Stimulated activated CD8-positive, alpha-beta memory T cell treated with anti-CD3 and anti-CD28 coated beads, Interleukin-15, amount 100 ng/mL, for 1 hour (primary cell): ENCODE measurements at places on chromosomes 16 and 17.
A peak's percentile ranks its signal among the peaks of the same experiment; 100 is the strongest.

DNA sequence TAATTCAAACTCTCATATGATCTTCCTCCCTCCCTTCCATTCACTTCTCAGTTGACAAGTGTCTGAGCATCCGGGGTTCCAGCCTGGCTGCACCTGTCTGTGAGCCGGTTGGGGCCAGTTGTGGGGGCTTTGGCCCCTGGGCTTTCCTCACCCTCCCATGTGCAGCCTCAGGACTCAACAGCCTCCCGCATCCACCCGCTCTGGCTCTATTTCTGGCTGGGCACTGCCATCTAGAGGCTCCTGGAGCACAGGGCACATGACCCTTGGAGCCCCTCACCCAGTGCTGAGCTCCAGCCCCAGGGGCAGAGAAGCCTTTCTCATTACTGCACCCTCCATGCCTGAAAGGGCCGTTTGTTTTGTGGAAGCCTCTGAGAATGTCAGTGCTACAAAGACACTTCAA lies 43.3 kb downstream of the HAPSTR1 start:
- DNase-seq = peak; percentile 34

- DNase-seq = no peak
Measured at GRCh38 chr16:87664792-87665191, 62.5 kb downstream of the JPH3 start.

DNA sequence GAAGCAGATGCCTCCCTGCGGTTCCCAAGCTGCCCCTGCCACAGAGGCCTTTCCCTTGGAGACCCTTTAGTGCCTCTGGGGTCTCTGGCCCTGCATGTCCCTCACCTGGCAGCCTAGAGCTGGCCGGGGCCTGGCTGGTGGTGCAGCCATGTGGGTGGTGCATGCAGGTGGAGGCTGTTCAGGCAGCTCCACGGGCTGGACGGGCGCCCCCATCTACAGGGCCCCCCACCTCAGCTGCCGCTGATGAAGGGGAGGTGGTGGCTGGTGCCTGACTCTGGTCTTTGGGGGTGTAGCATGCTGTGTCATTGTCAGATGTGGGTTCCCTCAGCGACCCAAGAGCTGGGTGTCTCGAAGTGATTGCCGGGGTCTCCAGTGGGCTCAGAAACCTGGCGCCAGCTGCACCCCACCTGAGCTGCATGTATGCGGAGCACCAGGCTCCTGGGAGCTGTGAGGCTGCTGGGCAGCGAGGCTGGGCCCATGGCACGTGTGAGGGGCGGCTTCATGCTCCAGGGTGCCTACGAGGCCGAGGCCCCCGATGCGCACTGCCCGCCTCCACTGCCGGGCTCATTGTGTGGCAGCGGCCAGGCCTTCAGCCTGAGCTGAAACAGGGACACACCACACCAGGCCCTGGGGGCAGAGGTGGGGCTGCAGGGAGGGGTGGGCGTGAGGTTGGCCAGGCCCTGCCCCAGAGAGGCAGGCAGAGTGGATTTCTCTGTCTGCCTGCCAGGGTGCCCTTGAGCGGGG lies 57.0 kb downstream of the BAIAP2 start:
- DNase-seq = no peak

- no peak for DNase-seq
Measured at GRCh38 chr16:55333684-55334083, 9.7 kb downstream of the IRX6 start.

GRCh38 chr17:8875436-8875835 lies 8.0 kb upstream of the PIK3R6 start:
- no peak for DNase-seq

DNA sequence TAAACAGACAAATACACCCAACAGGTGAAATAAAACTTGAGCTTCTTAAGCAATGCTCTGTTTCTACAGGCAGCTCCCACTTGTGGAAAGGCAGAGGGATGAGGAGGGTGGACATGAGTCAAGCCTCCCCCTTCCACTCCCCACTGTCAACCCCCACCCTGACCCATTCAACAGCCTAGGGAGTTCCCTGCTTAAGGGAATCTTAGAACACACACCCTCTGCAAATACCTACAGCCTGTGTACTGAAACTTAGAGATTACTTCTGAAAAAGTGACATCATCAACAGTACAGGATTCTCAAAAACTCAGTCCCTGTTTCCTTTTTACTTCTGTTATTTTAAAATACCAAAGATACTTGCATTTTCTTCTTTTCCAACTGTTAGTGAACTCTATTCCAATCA lies 345.4 kb downstream of the SOX9 start:
- no peak for DNase-seq
